ENCODE measurements at places on chromosomes 2 and 18.

- DNase-seq = no peak
Measured at GRCh38 chr2:6127718-6128117, 435.5 kb downstream of the SOX11 start.

- DNase-seq = peak; percentile 63
Measured at GRCh38 chr18:74598350-74599001, 806 bp downstream of the ZNF407 start.

DNA sequence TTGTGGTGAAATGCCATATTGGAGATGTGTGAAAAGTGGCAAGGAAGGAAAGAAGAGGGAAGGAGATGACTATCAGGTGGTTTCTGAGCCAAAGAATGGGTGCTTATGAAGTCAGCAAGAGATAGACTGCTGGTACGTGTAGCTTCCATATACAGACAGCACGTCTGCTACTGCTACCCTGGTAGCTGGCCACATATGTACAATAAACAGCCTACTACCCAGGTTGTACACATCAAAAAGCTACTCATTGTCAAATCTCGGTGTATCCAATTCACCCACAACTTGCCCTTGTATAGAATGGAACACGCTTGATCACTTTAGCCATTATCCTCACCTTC, 761.8 kb downstream of the LRRTM4 start:
- no peak for DNase-seq

DNA sequence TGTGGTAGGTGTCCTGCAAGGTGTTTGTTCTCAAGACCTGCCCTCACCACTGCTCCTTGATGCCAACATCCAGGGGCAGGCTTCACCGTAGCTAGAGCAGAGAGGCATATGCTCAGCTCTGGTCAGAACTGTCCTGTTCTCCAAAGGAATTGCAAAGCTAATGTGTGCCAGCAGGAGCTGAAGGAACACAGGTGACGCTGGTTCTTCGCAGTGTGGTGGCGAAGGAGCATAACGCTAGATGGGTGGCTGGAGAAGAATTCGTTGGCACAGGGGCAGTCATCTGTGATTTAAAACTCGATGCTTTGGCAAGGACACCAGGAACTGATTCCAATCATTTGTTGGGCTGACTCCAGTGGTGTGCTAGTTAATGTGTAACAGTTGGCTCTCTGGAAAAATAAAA, 11.4 kb upstream of the PER2 start:
- DNase-seq = no peak

DNA sequence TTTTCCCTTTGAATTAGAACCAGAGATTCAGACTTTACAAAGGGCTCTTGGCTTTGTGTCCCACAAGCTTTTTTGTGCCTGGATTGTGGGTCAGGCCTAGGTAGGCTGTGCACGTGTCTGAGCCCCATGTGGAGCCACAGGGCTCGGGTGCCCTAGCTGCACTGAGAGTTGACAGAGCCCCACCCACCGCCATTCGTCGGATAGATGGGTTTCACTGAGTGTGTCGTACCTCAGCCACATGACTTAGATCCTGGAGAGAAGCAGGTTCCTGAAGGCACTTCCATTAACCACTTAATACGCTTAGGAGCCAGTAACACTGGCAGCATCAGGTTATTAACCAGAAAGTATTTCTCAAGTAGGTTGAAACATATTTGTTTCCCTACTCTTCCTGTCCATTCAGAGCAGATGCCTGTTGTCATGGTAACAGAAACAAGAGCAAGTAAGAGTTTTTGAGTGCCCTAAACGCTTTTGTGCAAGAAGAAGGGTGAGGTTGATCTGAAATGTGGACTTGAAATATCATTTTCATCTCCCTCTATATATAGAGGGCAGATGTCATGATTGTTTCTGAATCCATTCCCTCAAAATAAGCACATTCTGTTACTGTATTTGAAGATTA, 30.0 kb downstream of the ADCYAP1 start:
- no peak for DNase-seq

- DNase-seq = no peak
Measured at GRCh38 chr2:69209482-69209881, 177.5 kb downstream of the GFPT1 start.

- DNase-seq = no peak
Measured at GRCh38 chr2:1723397-1724042, 20.8 kb downstream of the PXDN start.

- no peak for DNase-seq
Measured at GRCh38 chr2:23524261-23524706, 139.3 kb downstream of the KLHL29 start.

GRCh38 chr2:8679827-8680731, 1.8 kb upstream of the ID2 start:
- DNase-seq = no peak

- DNase-seq = no peak
Measured at GRCh38 chr2:53033411-53033810, 734.2 kb upstream of the CHAC2 start.

DNA sequence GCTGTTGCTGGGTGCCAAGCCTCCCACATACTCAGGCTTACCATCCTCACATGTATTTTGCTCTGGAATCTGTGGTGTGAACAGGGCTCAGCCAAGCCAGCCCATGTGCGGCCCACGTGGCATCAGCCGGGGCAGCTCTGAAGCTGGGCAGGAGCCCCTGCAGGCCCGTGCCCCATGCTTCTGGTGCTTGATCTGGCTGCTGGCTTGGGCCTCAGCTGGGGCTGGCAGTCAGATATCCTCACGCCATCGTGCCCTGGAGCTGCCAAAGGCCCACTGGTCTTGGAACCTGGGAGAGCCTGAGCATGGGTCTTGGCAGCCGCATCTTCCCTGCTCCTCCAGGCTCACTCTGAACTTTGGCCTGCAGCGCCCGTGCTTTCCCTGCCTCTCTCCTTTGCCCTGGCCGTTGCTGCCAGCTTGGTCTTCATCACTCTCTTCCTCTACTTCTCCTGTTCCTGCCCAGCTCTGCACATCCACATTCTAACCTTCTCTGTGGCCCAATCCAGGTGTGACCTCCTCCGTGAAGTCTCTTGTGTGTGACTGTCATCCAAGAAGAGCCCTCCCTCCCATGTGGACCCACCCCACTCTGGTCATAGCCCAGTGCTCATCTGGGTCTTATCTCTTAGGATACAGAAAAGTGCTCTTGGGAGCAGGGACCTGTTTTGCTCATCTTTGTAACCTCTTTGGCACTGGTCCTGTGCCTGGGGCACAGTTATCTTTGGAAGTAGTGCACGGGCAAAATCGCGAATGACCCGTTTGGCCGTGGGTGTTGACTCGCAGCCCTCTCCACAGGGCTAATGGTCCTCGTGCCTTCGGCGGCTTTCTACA, 116.1 kb downstream of the RNF144A start:
- no peak for DNase-seq

GRCh38 chr2:54866868-54867267, 143.4 kb downstream of the EML6 start:
- no peak for DNase-seq

- no peak for DNase-seq
Measured at GRCh38 chr2:127739800-127740199, 38.5 kb downstream of the SFT2D3 start.

- no peak for DNase-seq
Measured at GRCh38 chr18:74368901-74369705, 53.5 kb downstream of the C18orf63 start.

DNA sequence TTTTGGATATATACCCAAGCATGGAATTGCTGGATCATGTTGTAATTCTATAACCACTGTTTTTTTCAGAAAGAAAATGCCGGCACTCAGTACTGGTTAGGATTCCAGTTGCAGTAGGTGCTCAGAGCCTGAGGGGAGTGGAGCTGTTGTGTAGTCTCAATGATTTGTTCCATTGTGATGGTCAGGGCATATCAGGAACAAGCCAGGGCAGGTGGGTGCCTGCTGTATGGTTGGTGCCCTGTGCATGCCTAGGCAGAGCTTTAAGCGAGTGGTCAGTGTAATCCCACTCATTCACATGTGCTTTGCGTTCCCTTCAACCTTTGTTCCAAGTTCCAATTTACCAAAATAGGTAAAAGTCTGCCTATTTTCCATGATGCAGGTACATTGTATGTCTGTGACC, 100.9 kb downstream of the FHOD3 start:
- DNase-seq = no peak

DNA sequence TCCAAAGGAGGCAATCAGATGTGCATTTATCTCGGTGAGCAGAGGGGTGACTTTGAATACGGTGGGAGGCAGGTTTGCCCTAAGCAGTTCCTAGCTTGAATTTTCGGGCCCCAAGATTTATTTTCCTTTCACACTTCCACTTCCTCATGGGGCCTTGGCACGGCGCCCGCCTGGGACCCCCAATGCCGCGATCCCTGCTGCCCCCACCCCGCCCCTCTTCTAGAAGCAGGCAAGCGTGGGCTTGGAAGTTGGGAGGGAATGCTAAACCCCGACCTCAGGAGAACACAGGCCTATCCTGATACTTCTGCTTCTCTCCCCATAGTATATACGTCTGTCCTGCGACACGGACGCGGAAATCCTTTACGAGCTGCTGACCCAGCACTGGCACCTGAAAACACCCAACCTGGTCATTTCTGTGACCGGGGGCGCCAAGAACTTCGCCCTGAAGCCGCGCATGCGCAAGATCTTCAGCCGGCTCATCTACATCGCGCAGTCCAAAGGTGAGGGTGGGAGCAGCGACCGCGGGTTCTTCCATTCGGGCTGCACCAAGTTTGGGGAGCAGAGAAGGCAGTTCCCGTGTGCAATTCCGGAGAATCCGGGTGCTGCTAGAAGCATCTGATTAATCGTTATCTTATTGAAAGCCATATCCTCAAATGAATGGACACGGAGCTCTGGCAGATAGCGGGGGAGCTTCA, 21.6 kb downstream of the TRPM8 start:
- DNase-seq = no peak

DNA sequence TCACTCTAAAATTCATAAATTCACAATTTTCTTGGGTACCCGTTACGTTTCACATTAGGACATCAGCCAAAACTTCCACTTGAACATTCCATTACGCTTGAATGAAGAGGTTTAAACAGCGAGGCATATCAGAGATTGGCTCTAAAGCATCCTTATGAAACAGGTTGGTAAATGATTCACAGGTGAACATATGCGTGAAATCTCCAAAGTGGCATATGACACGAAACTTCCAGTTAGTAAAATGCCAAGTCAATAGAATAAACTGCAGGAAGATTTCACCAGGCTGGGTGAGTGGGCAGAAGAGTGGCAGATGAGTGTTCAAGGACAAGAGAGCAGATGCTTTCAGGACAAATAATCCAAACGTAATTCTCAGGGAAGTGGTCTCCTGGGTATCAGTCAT, 33.9 kb upstream of the GLS start:
- DNase-seq = no peak

GRCh38 chr18:8493141-8493540, 116.1 kb upstream of the RAB12 start:
- DNase-seq = no peak

- DNase-seq = no peak
Measured at GRCh38 chr2:19349911-19350677, 8.3 kb downstream of the OSR1 start.

DNA sequence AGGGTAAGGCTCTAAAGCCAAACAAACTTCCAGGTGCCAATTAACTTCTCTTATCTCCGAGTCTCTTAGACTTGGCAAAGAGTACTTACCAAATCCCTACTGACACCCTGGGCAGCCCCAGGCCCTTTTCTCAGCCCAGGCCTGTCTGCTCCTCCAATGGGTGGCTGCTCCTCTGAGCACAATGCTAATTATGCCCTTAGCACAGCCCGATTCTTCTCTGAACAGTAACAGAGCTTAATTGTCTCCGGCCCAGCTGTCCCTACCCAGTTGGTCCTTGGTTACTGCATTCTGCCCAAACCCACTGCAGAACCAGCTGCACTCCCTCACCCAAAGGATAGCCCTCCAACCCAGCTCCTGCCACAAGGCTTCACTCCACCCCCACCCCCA, 110.3 kb downstream of the SMAD7 start:
- DNase-seq = no peak

DNA sequence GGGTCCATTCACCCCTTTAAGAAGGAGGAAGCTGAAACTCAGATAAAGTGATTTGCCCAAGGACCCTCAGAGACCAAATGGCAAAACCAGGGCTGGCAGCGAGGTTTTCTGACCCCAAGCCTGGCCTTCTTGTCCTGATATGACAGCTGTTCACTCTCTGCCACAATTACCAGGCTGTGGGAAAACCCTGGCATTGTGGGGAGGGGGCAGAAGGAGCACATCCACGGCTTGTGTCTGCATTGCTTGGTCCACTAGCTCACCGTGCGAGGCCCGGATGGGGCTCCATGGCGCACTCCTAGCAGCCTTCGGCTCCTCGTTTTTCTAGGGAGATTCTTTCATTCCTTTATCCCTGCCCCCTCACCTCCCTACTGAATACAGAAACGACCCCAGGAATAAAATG, 143.4 kb upstream of the SIX2 start:
- no peak for DNase-seq

GRCh38 chr2:130728007-130728454, 839 bp upstream of the GPR148 start:
- no peak for DNase-seq

- DNase-seq = no peak
Measured at GRCh38 chr2:86510436-86510933, 52.8 kb downstream of the CHMP3 start.

DNA sequence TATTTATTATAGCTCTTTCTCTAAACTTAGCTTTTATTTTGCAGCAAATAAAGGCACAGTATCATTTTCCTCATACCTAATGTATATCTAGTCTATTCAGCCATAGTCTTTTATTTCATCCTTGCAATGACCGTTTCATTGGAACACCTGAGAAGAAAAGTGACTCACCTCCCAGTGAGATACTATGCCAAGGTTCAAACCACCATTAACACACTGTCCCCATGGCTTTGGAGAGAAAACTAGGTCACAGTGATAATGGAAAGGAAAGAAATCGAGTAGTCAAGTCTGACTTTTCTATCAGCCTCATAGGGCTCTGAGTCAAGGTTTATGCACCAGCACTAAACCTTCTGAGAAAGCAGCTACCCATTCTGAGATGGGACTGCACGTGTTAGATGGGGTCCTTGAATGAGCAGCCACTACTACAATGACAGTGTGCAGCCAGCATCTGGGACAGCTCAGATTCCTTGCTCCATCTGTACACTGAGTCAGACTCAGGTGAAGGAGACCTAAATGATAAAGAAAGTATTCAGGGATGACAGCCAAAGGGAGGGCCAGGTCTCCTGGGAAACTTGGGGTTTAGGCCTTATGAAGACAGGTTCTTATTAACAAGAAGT, 971.1 kb upstream of the ACVR2A start:
- DNase-seq = no peak

- no peak for DNase-seq
Measured at GRCh38 chr18:9475643-9476591, 604 bp downstream of the RALBP1 start.

- DNase-seq = no peak
Measured at GRCh38 chr2:199322151-199322550, 135.6 kb downstream of the SATB2 start.

DNA sequence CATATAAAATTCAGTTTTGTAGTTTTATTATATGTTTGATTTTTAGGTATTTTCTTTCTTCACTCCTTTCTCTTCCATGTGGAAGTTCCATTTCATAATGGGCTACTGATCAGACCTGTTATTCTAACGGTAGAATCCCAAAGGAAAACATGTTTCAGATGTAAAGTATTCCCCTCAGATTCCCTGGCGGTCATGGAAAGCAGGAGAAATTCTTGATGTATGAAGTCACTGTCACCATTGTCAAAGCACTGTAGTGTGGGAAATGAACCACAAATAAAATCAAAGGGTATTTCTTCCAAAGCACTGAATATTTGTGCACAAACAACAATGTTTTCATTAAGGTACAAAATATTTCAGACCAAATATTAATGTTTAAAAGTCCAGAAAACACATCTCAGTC, 237.3 kb upstream of the KLHL14 start:
- no peak for DNase-seq
